Effector CD4-positive, alpha-beta T cell (primary cell): ENCODE measurements at places on chromosomes 1 and 21.

DNA sequence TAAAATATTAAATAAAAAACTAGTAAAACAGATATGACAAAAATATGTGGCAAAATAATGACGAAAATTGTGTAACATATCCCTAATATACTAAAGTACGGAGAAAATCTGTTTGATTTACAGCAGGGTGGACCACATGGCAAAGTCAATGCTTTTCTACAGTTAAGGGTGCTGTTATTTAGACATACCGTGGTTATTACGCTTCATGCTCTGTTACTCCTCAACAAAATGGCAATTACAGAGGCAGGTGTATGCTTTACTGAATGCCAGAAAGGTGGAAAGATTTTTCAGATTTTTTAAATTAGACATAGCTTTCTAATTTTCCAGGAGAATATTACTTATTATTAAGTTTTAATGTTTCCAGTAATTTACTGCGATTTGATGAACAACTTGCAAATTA lies 343.9 kb upstream of the DPYD start:
- no peak for DNase-seq

DNA sequence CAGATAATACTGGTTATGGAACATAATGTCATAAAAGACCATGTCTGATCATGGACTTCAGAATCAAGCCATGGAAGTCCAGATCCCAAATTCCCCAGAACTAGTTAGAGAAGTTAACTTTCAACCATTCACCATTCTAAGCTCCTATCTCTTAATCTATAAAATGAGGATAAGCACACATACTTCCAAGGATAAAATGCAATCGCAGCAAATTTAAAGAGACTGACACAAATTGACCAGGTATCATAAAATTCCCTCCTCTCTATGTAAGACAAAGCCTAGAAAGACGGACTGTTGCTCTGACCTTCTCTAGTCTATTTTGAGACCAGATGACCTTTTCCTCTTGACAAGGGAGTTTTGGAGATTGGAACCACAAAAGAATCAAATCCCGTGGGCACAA lies 426.7 kb downstream of the PLPP3 start:
- no peak for DNase-seq

- no peak for DNase-seq
Measured at GRCh38 chr1:66300972-66301451, 232.9 kb upstream of the SGIP1 start.

DNA sequence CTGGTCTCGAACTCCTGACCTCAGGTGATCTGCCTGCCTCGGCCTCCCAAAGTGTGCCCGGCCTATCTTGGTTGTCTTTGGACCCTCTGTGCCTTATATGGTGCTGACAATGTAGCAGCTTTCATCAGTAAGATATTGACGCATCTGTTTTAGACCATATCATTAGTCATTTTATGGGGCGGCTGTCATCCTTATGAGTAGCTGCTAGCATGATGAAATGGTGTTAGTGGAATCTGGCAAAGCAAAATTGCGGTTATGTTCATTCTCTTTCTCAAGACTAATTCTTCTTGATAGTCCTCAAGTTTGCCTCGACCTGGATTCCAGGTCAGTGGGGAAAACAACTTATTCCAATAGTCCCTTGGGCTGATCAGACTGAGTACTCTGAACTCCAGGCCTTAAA lies 199.9 kb downstream of the PRDM2 start:
- no peak for DNase-seq
